HS-5 (cell line): ENCODE measurements at places on chromosomes 1 and 21.
A peak's percentile ranks its signal among the peaks of the same experiment; 100 is the strongest.

DNA sequence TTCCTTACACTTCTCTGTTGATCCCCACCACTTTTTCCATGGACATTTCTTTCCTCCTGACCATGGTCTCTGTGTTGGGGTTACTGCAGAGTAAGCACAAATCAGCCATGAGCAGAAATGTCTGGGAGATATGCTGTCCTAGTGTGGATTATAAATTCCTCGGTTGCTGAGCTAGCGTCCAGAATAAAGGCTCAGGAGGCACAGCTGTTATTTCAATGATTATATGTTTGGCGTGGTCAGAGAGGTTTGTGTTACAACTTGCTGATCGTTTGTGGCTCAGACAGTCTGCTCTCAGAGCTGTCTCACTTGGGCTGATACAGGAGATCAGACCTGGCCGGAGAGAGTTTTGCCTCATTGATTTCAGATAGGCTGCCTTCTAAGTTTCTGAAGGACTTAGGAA, 37.5 kb upstream of the LAMC2 start:
- no peak for DNase-seq

GRCh38 chr1:98896711-98897445, 107.8 kb downstream of the PLPPR5 start:
- no peak for DNase-seq

DNA sequence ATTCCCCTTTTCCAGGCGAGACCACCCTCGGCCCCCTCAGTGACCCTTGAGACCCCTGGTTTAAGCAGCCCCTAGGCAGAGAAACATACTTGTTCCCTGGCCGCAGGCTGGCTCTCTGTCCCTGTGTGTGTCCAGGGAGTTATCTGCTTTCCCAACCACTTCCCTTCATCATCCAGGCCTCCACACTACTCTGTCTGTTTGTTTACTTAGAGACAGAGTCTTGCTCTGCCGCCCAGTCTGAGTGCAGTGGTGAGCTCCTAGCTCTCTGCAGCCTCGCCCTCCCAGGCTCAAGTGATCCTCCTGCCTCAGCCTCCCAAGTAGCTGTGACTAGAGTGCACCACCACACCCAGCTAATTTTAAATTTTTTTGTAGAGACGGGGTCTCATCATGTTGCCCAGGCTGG, 5.8 kb upstream of the VWA1 start:
- DNase-seq, result no peak

- DNase-seq, result no peak
Measured at GRCh38 chr1:3599286-3599811, 12.0 kb downstream of the MEGF6 start.

GRCh38 chr1:33007190-33008050, 29.3 kb downstream of the AK2 start:
- DNase-seq, result peak; percentile 72

DNA sequence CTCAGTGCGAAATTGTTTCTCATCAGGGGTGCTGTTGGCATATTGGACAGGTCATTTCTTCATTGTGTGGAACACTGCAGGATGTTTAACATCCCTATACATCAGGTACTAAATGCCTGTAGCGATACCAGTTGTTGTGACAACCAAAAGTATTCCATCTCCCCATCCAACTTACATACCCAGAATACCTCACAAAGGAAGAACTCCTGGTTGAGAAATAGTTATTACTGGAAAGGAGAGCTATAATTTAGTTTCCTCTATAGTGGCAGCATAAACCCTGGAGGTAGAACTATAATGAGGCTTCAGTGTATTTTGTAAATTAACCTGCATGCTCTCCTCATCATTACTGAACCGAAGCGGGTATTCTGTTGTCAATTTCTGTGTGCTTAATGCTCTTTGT, 45.1 kb downstream of the IVNS1ABP start:
- no peak for DNase-seq

- DNase-seq, result no peak
Measured at GRCh38 chr1:173410133-173410793, 66.9 kb upstream of the PRDX6 start.

- no peak for DNase-seq
Measured at GRCh38 chr1:177315261-177315660, 144.5 kb downstream of the BRINP2 start.

GRCh38 chr1:161127649-161128048, 4.8 kb downstream of the DEDD start:
- no peak for DNase-seq

DNA sequence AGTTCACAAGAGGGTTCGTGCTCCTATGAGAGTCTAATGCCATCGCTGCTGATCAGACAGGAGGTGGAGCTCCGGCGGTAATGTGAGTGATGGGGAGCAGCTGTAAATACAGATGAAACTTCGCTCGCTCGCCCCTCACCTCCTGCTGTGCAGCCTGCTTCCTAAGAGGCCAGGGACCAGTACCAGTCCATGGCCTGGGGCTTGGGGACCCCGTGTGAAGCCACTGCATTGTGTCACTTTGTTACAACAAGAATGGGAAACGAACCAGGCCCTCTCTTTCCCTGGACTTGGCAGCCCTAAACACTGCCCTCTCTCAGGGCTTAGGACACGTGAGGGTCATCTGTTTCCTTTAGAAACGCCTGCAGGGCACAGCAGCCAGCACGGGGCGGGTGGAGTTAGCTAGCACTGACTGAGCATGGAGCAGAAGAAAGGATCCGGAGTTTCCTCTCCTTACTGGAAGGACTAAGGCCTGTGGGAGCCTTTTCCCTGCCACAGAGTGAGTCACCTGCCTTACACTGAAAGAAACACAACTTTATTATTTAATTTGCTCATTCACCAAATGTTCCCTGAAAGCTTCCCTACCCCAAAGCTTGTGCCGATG, 185.2 kb upstream of the TMEM51 start:
- DNase-seq, result peak; percentile 38

- no peak for DNase-seq
Measured at GRCh38 chr1:177410179-177410766, 239.5 kb downstream of the BRINP2 start.

- DNase-seq, result no peak
Measured at GRCh38 chr1:24932284-24932683, 2.2 kb upstream of the RUNX3 start.

DNA sequence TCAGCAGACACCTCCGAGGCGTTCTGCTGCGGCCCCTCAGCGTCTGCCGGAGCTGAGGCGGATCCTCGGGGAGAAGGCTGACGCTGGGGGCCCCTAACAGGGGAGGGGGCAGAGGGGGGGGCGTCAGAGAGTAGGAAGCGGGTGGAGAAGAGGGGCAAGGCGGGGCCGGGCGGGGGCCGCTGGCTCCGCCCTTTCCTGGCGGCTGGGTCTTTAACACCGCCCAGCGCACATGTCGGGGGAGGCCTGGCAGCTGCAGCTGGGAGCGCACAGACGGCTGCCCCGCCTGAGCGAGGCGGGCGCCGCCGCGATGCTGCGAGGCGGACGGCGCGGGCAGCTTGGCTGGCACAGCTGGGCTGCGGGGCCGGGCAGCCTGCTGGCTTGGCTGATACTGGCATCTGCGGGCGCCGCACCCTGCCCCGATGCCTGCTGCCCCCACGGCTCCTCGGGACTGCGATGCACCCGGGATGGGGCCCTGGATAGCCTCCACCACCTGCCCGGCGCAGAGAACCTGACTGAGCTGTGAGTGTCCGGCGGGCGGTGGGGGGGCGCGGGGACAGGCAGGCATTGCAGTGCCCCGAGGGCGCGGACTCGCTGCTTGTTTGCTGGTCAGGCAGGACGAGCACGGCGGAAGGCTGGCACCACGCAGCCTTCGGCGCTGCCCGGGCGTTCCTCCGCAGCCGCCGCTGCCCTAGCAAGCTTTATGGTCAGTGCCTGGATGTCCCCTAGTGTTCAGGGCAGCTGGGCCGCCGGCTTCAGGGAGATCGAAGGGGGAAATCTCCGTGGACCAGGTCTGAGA, at the start of gene NTRK1:
NTRK1 (plus strand) TSS at position 238 of the 796 bp plus-strand sequence; CDS start at position 308, 70 bp downstream.
- DNase-seq, result no peak

DNA sequence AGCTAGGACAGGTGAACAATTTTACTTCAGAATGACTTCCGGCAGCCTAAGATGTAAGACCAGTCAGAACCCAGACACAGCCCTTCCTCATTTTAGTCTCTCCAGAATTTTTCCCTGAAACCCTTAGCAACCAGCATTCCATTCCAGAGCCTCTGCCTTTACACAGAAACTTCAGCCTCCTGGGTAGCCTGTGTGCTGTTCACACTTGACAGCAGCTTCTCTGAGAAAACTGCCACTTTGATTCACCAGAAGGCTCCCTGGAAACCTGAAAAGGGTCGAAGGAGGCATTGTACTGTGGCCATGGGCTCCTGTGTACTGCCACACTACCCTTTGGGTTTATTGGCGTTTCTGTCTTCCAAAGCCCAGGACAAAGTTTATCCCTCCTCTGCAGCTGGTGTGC, 17.4 kb downstream of the HYI start:
- no peak for DNase-seq

DNA sequence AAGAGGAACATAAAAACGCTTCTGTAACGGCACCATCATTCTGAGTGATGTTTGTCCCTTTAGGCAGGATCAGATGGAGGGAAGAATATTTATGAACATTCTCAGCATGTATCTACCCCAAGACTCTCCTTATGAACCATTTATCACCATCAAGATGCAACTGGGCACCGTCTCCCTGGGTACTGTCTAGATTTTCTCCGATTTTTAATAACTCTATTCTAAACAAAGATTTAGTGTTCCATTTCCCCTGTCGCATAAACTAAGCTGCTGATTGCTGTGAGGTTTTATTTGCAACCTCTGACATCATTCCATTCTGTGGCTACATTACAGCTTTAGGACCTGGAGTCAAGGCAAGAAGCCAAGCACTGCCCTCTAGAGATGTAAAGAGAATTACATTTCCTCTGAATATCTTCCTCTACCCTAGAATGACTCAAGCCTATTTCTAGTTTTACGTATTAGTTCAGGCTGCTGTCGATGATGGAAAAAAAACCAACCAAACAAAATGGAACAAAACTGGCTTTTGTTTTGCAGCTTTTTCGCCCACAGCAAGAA, 130.1 kb upstream of the MAP1LC3C start:
- no peak for DNase-seq

GRCh38 chr1:170157820-170158219, 12.1 kb downstream of the NTMT2 start:
- no peak for DNase-seq

- DNase-seq, result no peak
Measured at GRCh38 chr1:8487249-8487648, 169.3 kb downstream of the SLC45A1 start.

DNA sequence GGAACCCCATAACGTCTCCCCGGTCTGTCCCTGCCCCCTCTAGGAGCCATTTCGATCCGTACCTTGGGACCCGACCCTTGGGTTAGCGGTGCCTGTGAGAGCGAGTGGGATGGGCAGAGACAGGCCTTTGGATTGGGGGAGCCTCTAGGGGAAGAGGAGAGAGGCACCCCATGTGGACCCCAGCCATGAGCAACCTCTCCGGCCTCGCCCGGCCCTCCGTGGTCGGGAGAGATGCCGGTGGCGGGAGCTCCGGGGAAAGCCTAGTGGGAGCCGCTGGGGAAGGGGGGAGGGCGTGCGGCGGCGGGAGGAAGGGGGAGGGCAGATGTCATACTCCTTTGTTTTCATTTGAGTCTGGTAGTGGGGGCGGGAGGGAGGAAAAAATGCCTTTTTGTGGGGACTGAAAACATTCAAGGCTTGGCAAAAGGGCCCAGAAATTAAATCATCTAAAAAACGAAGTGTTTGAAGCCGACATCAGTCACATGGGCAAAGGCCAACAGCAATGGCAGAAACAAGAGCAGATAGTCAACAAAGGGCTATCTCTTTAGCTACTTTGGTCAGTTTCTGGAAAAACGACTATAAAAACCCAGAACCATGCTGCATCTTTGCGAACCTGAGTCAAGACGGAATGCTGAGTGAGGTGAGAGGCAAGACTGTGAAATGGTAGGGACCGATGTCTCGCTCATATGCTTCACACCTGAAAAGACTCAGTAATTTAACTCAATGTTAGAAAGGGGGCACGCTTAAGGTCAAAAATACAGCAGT, 758 bp downstream of the PTBP2 start:
- peak; percentile 31 for DNase-seq

GRCh38 chr1:205042911-205043806, at the start of gene CNTN2:
Gene CNTN2, plus strand, starts transcription at chr1:205043212. Its CDS starts 9,974 bp downstream, at chr1:205053186.
- DNase-seq, result no peak

DNA sequence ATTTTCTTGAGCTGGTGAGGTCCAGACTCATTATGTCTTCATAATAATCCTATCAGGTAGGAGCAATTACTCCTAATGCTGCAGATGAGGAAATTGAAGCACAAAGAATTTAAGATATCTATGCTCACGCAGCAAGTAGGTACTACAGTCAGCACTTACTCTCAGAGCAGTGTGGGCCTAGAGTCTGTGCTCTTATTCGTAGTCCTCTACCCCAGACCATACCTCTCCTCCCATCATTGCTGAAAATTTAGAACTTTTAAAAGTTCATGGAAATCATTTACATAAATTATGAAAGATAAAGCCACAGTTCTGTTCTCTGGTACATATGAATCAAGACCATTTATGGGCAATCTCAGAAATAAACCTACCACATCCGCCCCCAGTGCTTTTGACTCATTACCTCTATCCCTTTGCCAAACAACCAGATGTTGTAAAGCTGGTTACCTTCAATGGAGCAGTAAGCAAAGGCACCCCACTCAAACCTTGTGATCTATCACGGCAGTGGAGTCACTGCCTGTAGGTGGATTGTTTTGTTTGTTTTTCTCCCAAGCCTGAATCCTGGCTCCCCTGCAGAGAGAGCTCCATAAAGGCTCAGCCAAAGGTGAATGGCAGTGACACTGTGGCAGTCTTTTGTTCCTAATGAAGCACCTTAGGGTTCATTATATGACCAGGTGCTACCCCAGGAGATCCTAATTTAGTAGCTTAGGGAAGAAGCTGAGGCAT, 20.9 kb upstream of the MAN1A2 start:
- DNase-seq, result no peak

DNA sequence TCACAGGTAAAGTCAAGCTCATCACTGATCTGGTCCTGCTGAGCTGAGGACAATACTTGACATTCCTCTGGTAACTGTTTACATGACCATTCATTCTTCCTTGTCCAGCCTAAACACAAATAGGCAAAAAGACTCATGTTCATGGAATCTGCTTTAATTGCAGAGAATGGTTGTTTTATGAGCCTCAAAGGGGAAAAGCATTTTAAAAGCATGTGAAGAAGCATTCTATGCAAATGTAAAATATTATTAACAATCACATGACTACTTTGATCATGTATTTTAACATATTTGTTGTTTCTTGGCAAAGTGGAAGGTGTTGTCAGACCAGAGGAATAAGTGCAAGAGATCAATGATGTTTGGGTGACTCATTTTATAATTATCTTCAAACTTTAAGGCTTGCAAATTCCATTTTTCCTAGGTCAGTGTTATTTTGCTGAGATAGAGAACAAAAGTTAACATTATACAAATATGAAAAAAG, 133.7 kb downstream of the RUNX1 start:
- peak; percentile 73 for DNase-seq
